ENCODE measurements at places on chromosomes 5 and 9. TPM values are rescaled to one million over a fixed set of nuclear protein-coding genes. Genes with fewer than 3 reads are reported as not detected.

GRIN1 gene
- 0.52 TPM for total RNA-seq

NR5A1 gene
- 0.30 TPM for total RNA-seq

GRCh38 chr5:73812962-73813588 is 187.1 kb downstream of the ARHGEF28 start:
- DNase-seq: no peak

DNA sequence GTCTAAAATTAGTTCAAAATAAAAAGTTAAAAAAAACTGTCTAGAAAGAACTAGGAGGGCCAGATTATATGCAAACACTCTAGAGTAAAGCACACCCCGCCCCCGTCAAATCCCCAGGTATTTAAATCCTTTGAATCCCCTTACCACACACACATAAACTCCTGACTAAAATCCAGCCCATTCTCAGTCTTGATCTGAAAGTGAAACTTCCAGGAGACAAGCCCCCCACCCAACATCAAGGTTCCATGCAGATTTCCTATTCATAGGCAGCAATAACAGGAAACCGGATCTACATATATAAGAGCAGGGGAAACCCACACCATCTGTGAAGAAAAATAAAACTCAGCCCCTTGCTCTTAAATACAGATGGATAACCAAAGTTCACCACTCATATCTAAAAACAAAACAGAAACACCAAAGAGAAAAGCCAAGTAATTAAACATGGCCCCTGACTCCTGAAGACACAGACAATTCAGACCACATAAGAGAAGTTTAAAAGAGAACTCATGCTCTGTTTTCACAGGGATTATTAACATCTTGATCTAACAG is 42.3 kb downstream of the MARCHF3 start:
- no peak for DNase-seq

DNA sequence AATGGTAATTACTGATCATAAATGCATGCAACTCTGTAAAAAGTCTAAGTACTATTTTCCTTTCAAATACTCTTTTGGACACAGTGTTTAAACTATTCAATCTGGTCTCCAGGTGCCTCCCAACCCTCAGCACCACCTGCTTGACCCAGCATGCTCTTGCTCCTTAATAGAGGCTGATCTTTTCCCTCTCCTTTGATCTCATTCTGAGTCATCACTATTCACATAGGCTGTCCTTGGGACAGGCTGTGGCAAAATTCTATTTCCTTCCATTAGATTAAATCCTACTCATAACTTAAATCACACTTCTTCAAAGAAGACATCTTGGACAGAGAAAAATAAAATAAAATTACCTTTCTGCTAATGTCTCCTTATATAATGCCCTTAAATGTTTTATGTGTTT is 199.4 kb upstream of the ST8SIA4 start:
- no peak for DNase-seq

DNA sequence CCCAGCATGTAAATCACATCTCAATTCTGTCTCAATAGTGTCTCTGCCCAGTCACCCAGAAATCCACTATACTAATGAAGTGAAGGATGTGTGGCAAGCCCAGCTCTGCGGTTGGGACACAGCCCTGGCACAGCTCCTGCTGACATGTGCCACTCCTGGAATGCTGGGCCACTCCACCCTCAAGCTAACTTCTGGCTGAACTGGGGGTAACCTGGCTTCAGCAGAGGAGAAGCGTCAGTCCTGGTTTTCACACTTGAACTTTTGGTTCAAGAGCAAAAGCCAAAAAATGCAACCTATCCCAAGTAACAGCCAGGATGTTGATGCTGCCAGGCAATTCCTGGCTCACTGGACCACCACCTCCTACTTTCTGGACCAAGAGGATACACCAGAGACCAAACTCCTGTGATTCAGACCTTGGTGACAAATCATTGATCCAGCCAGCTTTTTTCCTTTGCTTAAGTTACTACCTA is 86.4 kb downstream of the ARRDC3 start:
- DNase-seq: no peak

All from H7 (cell line).